RPMI7951 (cell line): ENCODE measurements at places on chromosomes 11 and 22.

GRCh38 chr11:37442576-37442975 lies 844.5 kb upstream of the RAG2 start:
- DNase-seq, result no peak

DNA sequence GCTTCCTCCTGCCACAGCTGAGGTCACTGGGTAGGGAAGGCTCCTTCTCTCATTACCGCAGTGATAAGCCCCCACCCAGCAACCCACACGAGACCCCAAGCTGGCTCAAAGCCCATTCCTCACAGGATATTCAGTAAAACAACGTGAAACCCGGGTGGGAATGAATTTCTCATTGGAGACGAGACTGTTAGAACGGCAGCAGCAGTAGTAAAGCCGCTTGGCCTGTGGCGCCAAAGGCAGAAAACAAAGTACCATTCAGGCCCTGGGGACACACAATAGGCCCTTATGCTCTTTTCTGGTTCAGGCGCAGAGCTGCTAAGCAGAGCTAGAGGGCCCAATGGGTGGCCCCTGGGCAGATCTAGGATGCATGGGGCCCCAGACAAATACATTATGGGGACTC lies 45.3 kb downstream of the PC start:
- peak; percentile 30 for DNase-seq

- DNase-seq, result peak; percentile 39
Observed at GRCh38 chr11:131691181-131692041, 321.0 kb downstream of the NTM start.

GRCh38 chr11:65897020-65897471 lies 3.1 kb downstream of the FOSL1 start:
- no peak for DNase-seq

GRCh38 chr11:96361778-96362177 lies 18.8 kb upstream of the MAML2 start:
- DNase-seq, result no peak

GRCh38 chr11:18000760-18001159 lies 12.1 kb downstream of the SERGEF start:
- DNase-seq, result no peak

- DNase-seq, result no peak
Observed at GRCh38 chr22:49897015-49897684, 21.1 kb downstream of the ALG12 start.

- no peak for DNase-seq
Observed at GRCh38 chr11:111448831-111449557, 63.2 kb downstream of the BTG4 start.

- no peak for DNase-seq
Observed at GRCh38 chr11:2721210-2721916, 21.6 kb upstream of the KCNQ1OT1 start.

- no peak for DNase-seq
Observed at GRCh38 chr11:77120571-77120970, 7.5 kb upstream of the MYO7A start.

GRCh38 chr22:30486661-30487115 lies 14.9 kb upstream of the SEC14L3 start:
- DNase-seq, result no peak

GRCh38 chr11:111796696-111797095 lies 30.5 kb upstream of the PPP2R1B start:
- no peak for DNase-seq

- no peak for DNase-seq
Observed at GRCh38 chr11:79383874-79384273, 57.0 kb downstream of the TENM4 start.

DNA sequence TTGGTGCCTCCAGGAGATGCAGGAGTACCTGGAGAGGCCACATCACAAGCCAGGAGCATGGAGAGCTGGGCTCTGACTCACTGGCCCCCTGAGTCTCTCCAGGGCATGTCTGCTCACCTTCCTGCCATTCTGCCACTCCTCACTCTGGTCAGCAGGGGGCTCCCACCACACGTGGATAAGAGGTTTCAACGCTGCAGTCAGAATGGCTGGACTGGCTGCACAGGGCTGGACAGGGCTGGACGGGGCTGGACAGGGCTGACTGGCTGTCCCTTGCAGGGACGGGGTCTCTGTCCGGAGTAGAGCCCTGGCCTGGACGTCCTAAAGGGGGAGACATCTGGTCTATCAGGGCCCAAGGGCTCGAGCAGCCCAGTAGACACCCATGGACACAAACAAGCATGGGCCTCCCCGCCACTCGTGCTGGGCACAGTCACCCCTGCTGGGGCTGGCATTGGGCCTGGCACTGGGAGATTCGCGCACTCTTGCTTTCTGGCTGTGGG lies 34.6 kb downstream of the CYTH4 start:
- peak; percentile 78 for DNase-seq

- no peak for DNase-seq
Observed at GRCh38 chr22:19018256-19018655, 82.2 kb upstream of the PRODH start.

DNA sequence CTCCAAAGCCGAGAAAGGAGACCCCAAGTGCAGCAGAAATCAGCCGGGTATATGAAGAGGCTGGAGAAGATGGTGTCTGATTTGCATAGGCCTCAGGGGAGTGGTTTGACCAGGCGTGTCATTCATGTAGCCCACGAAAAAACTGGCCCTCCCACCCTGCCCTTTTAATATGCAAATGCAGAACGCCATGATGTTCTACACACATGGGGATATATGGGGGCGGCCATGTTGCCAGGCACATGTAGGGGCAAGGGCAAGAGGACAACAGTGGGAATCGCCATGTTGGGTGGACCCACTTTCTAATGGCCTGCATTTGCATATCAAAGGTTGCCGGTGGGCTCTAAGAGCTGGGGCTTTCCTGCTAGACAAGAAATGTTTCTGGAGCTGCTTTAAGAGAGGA lies 86.4 kb downstream of the ISX start:
- DNase-seq, result no peak

DNA sequence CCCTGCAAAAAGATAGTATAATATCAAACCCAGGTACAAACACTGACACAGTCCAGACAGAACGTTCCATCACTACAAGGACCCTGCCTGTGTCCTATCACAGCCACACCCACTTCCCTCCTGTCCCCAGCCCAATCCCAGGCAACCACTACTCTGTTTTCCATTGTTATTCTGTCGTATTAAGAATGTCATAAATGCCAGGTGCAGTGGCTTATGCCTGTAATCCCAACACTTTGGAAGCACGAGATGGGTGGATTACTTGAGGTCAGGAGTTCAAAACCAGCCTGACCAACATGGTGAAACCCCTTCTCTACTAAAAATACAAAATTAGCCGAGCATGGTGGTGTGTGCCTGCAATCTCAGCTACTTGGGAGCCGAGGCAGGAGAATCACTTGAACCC lies 89.0 kb downstream of the TRMU start:
- DNase-seq, result no peak

GRCh38 chr11:25981998-25982397 lies 349.9 kb upstream of the ANO3 start:
- DNase-seq, result peak; percentile 23

- no peak for DNase-seq
Observed at GRCh38 chr22:23187211-23187610, 6.9 kb downstream of the BCR start.

DNA sequence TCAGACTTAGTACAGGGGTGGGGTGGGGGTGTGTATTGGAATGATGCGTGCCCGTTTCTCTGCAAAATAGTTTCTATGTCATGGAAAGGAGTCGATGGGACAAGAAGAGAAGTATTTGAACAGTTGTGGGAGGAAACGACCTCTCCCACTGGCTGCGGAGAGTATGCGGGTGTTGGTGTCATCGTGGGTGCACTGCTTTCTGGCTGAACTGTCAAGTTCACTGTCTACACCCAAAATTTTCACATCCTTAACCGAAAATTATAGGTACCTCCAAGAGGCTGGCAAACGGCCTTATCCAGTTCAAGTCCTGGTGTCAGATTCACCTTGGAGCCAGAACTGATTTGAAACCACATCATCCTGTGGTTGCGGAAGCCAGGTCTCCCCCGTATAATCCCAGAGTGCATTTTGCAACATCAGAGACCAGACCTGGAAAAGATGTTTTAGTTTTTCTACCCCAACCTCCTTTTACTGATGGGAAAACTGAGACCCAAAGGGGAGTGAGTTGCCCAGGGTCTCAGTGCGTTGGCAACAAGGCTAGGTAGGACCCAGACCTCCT lies 497 bp upstream of the SSRP1 start:
- DNase-seq, result no peak

- DNase-seq, result no peak
Observed at GRCh38 chr11:8749202-8749601, 66.6 kb downstream of the RPL27A start.

GRCh38 chr11:74783241-74783871 lies 34.7 kb downstream of the RNF169 start:
- DNase-seq, result peak; percentile 26

DNA sequence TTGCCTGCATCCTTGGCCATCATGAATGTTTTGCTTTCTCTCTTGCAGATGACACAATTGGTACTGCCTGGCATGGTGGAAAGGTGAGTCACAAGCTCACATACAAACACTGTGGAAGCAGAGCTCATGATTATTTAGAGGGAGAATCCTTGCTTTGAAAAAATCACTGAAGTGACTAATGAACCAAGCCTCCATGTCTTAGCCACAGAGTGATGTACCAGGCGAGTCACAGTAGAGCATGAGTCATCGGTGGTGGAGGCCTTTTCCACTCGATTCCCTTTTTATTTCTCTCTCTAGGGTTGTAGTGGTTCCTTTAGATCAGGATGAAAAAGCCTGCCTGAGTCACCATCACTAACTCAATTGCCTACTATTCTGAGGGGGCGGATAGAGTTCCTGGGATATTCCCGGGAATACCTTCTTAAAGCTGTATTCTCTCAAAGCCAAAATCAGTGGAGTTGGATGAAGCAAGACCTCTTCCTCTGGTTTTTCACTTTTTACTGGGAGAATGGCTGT lies 49.6 kb upstream of the ALKBH3 start:
- DNase-seq, result peak; percentile 99

GRCh38 chr11:85279267-85279666 lies 347.9 kb downstream of the DLG2 start:
- DNase-seq, result no peak

DNA sequence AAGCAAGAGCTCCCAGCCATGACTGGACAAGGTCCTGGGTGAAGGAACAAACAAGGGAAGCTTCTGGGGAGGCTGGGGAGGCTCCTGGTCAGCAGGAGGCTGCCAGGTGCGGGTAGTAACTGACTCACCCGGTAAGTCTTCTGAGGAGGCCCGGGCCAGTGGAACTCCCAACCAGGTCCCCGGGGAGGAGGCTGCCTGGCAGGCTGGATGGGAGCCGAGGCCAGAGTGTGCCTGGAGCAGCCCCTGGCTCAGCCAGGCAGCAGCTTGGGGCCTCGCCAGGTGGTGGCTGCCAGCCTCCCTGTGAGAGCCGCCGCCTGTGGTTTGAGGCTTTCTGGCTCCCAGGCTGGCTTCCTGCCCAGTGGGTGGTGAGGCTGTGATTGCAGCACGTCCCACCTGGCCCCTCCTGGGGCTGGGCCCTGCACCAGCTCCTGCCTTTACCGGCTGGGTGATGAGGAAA lies 46.2 kb downstream of the IGF2 start:
- peak; percentile 66 for DNase-seq

DNA sequence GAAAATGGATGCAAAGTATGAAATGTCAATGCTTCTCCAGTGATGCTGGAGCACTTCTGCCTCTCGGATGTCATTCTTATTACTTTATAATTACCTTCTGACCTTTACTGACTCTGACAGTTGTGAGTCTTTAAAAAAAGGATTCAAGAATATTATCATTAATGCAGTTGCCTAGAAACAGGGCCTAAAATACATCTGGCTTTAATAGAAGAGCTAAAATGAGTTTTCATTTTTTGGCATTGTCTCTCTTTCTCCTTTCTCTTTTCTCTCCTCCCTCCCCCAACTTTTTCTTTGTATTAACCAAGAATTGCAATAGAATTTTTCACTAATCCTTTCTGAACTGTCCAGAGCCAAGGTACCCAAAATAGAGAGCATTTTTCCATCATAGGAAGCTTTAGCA lies 45.9 kb downstream of the FDX1 start:
- no peak for DNase-seq

DNA sequence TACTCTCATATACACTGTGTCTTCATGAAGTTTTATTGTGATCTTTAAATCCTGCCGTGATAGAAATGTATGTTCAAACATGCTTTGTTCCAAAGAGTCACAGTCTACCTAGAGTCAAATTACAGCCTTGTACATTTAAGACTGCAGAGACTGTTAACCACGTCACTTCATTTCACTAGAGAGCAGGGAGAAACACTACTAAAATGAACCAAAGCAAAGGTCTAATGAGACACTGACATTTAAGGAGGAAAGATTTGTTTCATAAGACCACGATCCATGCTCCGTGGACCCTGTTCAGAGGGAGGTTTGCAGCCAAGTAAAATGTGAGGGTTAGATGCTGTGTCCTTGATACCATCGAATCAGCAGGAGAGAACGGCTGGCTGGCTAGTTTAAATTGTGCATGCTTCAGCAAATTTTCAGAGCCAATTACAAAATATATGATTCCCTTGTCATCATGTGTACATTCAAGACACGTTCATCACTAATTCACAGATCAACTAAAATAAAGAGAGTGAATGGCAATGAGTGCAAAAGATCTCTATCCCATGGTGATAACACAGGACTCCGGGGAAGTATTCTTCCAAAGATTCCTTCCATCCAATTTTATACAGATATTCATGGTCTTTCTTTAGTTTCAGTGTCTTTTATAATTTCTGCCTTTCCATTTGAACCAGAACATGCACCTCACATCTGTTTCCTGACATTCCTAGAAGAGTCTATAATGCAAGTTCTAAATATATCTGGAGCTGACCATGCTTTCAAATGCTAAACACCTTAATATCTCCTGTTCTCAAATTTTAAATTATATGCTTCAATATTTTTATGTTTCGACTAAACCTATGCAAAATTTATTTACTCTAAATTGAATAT lies 960.9 kb upstream of the FAT3 start:
- no peak for DNase-seq

DNA sequence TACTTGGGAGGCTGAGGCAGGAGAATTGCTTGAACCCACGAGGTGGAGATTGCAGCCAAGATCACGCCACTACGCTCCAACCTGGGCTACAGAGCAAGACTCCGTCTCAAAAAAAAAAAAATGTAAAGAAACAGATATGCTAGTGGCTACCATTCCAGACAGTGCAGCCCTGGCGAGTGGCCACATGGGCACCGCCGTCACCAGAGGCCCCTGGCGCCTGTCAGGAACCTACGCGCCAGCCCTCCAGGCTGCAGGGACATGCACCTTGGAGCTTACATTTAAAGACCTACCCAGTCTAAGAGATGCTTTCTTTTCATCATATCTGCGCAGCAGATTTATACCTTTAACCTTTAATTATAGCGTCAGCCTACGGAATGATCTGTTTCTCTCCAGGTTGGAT lies 37.2 kb upstream of the IGSF9B start:
- no peak for DNase-seq

- DNase-seq, result no peak
Observed at GRCh38 chr22:22088658-22089458, 106.3 kb upstream of the TOP3B start.
